GM12891 (cell line): ENCODE measurements at places on chromosomes 1 and 21.

DNA sequence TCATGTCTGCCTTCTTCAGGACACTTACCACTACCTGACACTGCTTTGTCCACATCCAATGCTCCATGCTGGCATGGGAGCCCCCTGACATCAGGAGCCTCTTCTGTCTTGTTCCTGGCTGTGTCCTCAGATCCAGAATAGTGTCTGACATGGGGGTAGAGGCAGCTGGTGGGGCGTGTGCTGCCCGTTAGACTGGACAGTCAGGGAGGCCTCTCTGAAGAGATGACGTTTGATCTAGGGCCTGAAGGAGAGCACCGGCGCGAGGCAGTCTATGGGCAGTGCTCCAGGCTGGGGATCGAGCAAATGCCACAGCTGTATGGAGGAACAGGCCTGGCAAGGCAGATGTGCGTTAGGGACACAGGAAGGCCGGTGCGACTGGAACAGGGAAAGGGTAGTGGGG is 16.6 kb downstream of the SLC9A1 start:
- no peak for DNase-seq

GRCh38 chr1:52238887-52239707 is 97.2 kb downstream of the ZFYVE9 start:
- DNase-seq: no peak

GRCh38 chr21:44405948-44406872 is 49.1 kb upstream of the LRRC3 start:
- DNase-seq: no peak

DNA sequence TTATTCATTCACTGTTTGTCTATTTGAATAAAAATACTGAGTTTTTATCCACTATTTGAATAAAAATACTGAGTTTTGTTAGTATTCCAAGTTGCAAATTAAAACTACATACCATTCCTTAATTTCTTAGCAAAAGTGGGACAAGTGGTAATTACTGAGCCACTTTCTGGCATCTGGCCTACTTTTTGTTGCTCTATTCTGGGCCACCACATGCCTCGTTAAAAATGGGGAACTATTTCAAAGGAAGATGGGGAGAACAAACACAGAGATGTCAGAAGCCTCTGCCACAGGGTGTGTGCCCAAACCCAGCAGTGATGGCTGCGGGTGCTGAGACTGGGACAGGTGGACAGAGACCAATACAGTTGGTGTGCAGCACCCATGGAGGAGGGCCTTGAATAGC is 14.6 kb downstream of the PIGP start:
- DNase-seq: no peak

DNA sequence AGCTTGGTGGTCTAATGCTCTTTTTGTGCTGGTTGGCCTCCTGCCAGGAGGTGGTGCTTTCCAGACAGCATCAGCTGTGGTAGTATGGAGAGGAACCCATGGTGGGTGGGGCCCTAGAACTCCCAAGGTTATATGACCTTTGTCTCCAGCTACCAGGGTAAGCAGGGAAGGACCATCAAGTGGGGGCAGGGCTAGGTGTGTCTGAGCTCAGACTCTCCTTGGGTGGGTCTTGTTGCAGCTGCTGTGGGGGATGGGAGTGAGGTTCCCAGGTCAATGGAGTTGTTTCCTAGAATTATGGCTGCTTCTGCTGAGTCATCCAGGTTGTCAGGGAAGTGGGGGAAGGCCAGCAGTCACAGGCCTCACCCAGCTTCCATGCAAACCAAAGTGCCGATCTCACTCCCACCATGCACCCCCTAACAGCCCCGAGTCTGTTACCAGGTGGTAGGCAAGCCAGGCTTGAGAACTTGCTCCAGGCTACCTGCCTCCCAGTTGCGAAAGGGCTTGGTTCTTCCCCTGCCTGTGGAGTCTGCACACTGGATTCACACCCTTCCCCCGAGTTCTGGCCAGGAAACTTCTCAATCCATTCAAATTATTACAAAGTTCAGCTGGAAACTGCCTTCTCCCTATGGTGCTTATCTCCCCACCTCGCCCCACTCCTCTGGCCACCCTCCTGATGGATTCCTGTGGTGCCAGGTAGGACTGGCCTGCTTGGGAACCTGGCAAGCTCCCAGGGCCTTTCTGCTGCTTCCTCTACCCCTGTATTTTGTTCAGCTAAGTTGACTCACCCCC is 37.8 kb downstream of the DRAM2 start:
- no peak for DNase-seq

GRCh38 chr21:36929622-36930021 is 36.8 kb downstream of the HLCS start:
- no peak for DNase-seq

- DNase-seq: no peak
Observed at GRCh38 chr21:42025376-42026081, 15.4 kb upstream of the ZBTB21 start.
